Progenitor cell of endocrine pancreas (in vitro differentiated cells): ENCODE measurements at places on chromosomes 12 and 14.

GRCh38 chr12:58541300-58541690 is 379.0 kb downstream of the LRIG3 start:
- DNase-seq = no peak

- DNase-seq = no peak
Observed at GRCh38 chr14:50542941-50543418, 10.6 kb upstream of the MAP4K5 start.

GRCh38 chr14:92513204-92513965 is at the start of gene RIN3:
Gene RIN3, plus strand, starts transcription at chr14:92513781. Its CDS starts 152 bp downstream, at chr14:92513933.
- peak; percentile 31 for DNase-seq

- no peak for DNase-seq
Observed at GRCh38 chr12:129202109-129202814, 349.0 kb downstream of the GLT1D1 start.

GRCh38 chr12:65892841-65893251 is 68.6 kb downstream of the HMGA2 start:
- DNase-seq = no peak

DNA sequence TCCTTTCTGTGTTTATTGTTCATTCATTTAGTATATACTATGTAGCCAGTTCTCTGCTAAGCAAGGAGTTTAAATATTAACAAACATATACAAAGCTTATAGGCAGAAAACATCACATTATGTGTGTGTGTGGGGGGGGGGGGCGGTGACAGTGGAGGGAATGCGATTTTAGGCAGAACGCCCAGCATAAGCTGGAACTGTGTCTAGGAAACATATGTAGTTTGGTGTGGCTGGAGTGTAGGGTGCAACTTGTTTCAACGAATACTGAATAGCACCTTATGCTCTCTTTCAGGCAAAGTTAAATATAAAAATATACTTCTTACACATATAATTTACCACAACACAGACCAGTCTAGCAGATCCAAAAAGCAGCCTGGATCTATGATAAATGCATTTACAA is 980.6 kb downstream of the SLC6A15 start:
- no peak for DNase-seq

GRCh38 chr14:26213846-26214575 is 383.8 kb downstream of the NOVA1 start:
- DNase-seq = no peak

DNA sequence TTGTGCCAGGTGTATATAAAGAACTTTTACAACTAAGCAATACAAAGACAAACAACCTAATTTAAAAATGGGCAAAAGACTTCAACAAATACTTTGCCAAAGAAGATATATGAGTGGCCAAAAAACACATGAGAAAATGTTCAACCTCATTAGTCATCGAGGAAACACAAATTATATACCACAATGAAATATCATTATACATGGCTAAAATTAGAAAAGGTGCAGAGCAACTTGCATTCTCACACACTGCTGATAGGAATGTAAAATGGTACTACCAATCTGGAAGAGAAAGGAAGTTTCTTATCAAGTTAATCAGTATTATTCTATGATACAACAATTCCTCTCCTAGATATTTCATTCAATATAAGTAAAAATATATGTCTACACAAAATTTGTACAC is 131.6 kb upstream of the FRMD6 start:
- no peak for DNase-seq

GRCh38 chr12:53190108-53190729 is 9.5 kb upstream of the CSAD start:
- DNase-seq = peak; percentile 51

DNA sequence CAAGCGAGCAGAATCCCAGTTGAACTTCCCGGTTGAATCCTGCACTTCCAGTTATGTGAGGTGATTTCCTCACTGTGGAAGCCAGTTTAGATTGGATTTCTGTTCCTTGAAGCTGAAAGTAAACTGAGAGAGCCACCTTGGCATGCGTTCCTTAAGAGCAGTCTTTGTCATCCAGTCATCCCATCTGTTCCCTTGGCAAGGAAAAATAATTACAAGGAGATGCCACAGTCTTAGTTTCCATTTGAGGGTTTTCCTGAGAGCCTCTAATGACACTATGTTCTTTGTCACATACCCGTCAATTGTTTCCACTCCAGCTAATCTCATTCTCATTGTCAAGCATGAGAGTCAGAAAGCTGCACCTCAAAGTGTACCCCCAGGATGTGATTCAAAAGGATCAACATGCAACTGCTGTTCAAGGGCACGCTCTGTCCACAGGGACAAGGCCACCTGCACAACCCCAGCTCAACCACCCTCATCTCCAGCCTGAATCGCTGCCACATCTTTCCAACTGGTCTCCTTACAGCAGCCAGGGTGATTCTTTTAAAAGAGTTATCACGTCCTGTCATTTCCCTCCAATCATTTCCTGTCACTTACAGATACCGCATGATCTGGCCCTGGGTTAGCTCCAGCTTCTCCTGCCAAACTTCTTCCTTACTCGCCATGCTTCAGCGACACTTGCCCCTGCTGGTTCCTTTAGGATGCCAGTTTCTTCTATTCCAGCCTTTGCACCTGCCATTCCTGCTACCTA is 18.0 kb upstream of the TCP11L2 start:
- DNase-seq = no peak

DNA sequence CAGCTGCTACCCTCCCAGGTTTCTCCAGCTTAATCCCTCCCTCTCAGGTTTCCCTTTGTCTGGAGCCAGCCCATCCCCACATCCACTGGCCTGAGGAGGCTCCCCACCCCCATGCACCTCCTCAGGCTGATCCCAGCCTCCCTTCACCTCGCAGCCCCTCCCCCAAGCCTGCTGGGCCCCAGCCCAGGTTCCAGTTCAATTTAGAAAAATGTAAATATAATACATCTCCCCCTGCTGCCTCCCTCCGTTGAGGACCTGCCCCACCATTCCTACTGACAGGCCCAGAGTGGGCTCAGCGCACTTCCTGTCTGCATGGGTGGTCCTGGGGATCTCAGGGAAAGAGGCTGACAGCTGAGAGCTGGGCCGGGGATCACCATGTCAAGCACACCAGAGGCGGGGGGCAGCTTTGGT is 155.8 kb downstream of the NTF3 start:
- DNase-seq = no peak

GRCh38 chr14:103225476-103225875 is 102.2 kb downstream of the TNFAIP2 start:
- DNase-seq = no peak

GRCh38 chr12:76920172-76921099 is 41.6 kb upstream of the CSRP2 start:
- no peak for DNase-seq

DNA sequence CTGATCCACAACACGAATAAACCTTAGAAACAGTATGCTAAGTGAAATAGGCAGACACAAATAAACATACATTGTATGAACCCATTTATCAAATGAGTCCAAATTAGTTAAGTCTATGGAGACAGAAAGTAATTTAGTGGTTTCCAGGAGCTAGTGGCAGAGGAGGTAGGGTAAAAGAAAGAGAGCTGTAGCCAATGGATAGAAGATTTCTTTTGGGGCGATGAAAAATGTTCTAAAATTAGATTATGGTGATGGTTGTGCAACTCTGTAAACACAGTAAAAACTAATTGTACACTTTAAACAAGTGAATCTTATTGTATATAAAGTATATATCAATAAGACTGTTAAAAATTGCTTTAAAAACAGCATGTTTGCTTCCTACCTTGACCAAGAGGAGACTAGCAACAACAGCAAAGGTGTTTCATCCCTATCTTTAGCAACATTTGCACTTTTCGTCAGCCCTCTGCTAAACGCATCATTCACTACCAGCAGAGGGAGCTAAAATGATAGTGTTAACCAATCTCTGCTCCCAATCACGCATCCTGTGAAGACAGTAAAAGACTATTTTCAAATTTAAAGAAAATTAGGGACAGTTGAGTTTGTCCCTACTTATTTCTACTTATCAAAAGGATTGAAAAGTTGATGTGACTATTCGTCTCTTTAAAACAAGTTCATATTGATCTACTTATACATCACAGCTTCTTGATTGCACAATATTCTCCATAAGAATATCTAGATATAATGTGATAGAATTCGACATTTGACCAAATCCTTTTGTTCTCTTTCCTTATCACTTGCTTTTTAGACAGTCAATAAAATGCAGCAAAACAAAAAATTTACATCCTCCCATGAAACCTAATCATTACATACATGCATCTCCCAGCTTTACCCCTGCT is 24.0 kb upstream of the LGR5 start:
- DNase-seq = no peak

DNA sequence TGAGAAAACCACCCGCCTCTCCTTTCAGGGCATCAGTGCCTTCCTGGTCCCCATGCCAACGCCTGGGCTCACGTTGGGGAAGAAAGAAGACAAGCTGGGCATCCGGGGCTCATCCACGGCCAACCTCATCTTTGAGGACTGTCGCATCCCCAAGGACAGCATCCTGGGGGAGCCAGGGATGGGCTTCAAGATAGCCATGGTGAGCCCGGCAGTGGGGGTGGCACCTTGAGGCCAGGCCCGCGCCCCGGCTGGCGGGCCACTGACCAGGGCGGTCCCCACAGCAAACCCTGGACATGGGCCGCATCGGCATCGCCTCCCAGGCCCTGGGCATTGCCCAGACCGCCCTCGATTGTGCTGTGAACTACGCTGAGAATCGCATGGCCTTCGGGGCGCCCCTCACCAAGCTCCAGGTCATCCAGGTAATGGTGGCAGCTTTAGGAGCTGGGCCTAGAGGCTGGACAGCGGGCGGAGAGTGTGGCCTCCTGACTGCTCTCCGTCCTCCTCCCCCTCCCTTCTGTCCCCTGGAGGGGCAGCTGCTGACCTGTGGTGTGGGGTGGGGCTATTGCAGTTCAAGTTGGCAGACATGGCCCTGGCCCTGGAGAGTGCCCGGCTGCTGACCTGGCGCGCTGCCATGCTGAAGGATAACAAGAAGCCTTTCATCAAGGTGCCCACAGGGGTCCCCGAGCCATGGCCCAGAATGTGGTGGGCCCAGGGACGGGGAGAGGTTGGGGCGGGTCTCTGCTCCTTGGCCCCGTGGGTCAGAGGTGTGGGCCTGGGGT is 12.8 kb downstream of the ACADS start:
- no peak for DNase-seq
